Hematopoietic multipotent progenitor cell treated with erythropoietin and hydrocortisone succinate and interleukin-3 and kit ligand, for 8 days (in vitro differentiated cells): ENCODE measurements at places on chromosomes 7 and 10.

DNA sequence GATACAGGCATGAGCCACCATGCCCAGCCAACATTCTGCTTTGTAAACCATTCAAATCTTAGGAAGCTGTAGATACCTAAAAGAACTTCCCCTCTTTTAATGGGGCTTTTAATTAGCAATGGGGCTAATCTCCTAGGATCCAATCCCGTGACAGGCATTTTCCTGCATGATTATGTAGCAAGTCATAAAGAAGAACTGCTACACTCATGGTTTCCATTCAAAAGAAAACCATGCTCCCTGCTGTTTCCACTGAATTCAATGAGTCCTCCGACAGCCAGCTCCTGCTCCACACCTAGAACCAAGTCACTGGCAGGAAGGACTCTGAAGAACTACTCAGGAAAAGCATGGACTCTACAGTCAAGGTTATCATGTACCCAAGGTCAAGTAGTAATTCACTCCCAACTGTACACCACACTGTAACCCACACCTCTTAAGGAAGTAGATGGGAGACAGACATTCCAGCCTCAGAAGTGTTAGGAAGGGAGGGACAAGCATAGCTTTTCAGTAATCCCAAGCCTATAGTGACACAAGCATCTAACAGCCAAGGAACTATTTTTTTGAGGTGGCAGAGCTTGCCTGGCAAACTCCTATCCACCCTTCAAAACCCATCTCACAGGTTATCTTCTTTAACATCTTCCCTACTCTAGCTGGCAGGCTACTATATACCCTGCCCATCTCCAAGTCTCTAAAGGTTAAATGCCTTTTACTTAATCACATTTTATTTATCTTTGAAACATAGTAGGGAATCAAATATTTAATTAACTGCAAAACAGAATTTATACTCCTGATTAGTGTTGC is 47.5 kb downstream of the CTBP2 start:
- no peak for DNase-seq

DNA sequence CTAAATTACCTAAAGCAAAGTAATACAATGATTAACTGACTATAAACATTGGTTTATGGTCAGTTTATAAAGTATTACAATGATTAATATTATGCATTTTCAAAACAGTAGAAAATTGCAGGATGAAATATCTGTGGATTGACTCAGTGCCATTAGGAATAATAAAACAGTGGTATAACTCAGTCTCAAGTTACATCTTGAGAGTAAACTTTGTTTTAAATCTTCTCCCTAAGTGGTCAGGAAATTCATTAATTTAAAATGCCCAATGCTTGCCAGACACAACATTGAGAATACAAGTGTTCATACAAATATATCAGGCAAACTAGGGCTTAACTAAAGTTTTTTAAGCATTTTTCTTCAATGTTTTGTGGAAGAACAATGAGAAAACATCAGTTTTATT is 257.8 kb downstream of the ETV1 start:
- DNase-seq = no peak

DNA sequence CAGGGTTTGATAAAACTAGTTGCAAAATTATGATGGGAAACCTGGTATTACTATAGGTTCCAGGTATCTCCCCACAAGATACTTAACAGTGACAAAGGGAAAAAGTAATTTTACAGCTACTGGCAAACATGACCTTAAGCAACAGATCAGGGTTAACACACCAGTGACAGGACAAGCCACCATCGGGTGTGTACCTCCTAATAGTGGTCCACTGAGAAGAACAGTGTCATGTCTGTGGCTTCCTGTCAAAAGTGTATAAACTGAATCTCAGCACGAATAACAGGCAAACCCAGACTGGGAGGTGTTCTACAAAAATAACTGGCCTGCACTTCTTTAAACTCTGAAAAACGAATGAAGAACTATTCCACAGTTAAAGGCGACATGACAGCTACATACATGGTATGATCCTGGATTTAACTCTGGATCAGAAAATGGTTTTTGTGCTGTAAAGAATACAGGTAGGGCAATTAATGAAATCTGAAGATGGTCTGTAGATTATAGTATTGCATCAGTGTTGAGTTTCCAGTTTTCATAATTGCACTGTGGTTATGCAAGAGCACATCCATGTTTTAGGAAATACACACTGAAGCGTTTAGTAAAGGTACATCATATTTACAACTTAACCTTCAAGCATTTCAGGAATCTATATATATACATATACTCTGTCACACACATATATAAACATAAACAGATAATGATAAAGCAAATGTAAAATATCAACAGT is 32.0 kb upstream of the ARMS2 start:
- DNase-seq = no peak

GRCh38 chr7:116650436-116650835 is 21.6 kb upstream of the MET start:
- DNase-seq = no peak

DNA sequence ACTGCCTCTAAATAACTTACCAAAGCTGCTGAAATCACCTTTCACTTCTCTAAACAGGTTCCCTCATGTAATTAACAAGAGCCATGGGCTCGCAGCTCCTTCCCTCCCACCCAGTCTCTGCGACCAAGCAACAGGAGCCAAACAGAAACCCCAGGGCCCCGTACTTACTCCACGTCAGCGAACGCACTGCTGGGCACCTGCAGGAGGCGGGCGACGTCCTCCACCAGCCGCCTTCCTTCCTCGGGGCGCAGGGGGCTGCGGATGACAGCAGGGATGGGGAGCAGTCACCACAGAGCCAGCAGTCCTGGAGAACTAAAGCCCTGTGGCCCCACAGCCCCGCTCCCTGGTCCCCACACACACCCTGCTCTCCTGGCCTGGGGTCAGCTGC is 477.0 kb downstream of the PTPRN2 start:
- DNase-seq = no peak

DNA sequence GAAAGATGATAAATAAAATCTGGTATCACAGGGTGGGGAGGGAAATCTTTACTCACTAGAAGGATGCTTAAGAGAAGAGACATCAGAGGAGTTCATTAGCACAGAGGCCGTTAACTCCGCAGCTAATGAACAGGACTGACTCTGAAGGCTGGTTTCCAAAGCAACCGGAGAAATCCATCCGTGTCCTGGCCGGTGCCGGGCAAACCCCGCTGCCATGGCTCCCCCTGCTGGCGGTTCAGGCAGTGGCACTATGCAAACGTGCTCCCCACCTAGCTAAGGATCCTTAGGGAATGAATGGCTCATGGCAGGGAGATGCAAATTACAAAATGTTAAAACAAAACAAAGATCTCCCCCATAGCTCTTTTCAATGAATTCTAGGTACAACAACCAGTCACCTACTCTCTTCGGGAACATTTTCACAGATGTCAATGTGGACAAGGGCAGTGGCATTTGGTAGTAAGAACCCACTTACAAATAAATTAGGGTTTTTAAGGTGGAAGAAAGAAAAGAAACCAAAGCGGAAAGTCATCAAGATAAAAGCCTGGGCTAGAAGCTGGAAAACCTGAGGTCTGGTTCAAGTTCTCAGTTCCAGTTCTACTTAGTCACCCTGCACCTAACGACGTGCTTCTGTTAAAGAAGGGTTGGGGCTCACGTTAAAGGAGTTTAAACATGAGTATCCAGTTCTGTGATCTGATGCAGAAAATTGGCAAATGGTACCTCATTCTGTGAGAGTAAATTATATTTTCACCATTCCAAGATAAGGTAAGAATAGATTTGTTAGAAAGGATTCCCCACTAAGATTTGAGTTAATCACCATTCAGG is 138.2 kb downstream of the SVIL start:
- peak; percentile 46 for DNase-seq

DNA sequence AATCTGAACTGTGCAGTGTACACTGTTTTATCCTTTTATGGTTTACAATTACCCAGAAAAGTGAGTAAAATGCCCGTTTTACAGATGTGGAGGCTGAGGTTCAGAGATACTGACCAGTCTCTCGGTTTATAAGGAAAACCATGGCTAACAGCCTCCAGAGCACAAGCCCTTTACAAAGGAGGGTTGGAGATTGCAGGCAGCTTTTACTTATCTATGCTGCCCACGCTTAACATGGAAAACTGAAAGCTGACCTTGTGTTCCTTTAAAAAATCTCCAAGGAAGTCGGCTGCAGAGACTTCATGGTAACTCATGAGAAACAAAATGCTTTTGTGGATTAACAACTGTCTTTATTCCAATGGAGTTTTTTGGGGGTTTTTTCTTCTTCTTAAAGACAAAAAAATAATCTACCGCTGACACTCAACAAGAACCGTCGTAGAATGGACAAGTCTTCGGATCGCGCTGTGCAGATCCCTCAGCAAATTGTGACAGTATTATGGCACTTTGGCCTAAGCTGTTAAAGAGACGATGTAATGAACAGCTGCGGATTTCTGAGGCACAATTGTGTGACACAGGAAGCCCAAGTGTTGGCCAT is 654 bp upstream of the SLF2 start:
- DNase-seq = peak; percentile 69

GRCh38 chr7:149286811-149287400 is 24.9 kb downstream of the ZNF783 start:
- no peak for DNase-seq

DNA sequence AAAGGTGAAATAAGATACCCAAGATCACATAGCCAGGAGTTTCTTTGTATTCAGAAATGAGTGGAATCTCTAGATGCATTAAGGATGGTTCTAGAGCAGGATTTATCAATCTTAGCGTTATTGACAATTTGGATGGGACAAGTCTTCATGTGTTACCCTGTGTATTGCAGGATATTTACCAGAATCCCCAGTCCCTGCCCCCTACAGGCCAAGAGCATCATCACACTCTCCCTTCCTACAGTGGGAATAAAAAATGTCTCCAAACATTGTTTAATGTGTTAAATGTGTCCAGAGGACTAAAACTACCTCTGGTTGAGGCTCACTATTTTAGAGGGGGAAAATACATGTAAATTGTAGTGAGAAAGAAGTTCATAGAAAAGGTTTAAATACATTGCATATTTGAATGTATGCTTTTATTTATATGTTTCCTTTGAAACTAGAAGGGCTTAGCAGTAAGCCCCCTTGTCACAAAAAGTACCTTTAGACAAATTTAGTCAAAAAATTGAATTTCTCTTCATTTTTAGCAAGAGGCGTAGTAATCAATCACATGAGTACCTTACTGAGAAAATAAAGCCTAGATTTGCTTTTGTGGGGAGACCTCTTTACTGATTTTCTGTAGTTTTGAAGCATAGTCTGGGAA is 141.2 kb downstream of the MLLT10 start:
- peak; percentile 69 for DNase-seq

GRCh38 chr7:50396856-50397255 is 53.3 kb downstream of the FIGNL1 start:
- DNase-seq = no peak

DNA sequence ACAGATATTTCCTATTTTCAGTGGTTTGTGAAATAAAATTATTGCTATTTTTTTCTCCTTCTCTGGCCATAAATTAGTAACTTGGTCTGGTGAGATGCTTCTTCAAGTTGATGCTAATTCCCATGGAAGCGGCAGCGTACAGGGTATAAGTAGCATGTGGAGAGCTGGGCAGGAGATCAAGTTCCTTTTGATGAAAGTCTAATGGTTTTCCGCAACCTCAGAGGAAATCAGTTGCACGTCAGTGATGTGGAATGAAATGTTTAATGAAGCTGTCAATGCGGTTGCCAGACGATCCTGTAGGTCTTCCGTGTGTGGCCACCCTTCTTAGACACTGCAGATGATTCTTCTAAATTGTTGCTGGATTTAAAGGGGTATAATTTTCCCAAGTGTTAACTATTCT is 236.4 kb upstream of the GRM3 start:
- no peak for DNase-seq

- no peak for DNase-seq
Measured at GRCh38 chr10:104501449-104501848, 139.6 kb upstream of the SORCS3 start.

GRCh38 chr10:29588629-29589421 is 45.9 kb downstream of the SVIL start:
- DNase-seq = no peak

- no peak for DNase-seq
Measured at GRCh38 chr10:106857213-106857612, 307.3 kb downstream of the SORCS1 start.

- no peak for DNase-seq
Measured at GRCh38 chr10:123146894-123147634, 872 bp upstream of the HMX2 start.

DNA sequence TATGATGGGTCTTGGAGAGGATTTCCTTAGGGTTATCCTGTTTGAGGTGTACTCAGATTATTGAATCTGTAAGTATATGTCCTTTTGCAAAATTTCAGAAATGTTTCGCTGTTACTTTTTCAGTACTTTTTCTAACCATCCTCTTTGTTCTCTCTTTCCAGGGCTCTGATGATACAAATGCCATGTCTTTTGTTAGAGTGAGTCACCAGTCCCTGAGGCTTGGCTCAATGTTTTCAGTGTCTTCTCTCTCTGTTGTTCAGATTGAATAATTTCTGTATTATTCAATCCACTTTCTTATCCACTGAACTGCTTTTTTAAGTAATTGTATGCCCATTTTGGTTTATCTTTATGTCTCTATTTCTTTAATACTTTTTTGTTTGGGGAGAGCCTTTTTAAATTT is 449.4 kb downstream of the TNS3 start:
- no peak for DNase-seq

DNA sequence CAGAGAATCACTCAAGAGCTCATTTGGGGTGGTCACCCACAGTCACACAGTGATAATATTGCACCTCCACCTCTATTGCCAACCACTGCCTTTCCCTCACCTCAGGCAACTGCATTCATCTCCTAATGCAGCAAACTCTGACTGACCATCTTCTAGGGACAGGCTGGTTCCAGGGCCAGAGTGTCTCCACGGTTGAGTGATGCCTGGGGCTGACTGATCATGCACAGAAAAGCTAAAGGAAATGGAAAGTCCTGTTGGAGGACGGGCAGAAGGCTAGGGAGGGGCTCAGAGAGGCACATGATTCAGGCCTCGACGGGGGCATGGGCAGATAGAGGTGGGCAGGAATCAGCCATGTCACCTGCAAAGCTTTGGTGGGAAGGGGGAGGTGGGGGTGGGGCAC is 127.1 kb upstream of the TNS3 start:
- no peak for DNase-seq

- DNase-seq = no peak
Measured at GRCh38 chr10:3856593-3856992, 71.6 kb upstream of the KLF6 start.

- no peak for DNase-seq
Measured at GRCh38 chr10:69290993-69291392, 12.7 kb downstream of the HK1 start.

DNA sequence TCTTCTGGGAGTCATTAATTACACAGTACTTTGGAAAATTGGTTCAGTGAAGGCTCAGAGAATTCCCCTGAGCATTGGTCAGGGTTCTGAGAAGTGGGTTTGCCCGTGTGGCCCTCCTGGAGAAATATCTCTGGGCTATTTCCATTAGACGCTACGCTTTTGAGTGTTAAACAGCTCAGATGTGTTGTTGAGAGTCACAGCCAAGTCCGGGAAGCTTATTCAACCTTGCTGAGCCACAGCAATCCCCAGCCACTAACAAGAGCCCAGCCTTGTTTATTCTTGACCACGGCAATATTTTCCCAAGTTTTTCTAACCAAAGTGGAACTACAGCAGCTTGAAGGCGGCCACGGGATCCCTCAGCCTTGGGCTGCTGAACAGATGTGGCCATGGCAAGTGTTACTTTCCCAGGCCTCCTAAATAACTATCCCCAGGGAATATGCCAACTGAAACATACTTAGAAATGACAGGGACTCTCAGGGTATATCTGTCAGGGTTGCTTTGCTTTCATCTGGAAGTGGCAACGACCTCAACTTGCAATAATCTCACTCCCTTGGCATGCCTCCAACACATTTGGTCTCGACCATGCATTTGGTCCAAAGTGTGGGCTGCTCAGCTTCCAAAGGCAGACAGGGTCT is 214.7 kb downstream of the EMX2 start:
- DNase-seq = no peak
